ENCODE measurements at places on chromosomes 12 and 14.

DNA sequence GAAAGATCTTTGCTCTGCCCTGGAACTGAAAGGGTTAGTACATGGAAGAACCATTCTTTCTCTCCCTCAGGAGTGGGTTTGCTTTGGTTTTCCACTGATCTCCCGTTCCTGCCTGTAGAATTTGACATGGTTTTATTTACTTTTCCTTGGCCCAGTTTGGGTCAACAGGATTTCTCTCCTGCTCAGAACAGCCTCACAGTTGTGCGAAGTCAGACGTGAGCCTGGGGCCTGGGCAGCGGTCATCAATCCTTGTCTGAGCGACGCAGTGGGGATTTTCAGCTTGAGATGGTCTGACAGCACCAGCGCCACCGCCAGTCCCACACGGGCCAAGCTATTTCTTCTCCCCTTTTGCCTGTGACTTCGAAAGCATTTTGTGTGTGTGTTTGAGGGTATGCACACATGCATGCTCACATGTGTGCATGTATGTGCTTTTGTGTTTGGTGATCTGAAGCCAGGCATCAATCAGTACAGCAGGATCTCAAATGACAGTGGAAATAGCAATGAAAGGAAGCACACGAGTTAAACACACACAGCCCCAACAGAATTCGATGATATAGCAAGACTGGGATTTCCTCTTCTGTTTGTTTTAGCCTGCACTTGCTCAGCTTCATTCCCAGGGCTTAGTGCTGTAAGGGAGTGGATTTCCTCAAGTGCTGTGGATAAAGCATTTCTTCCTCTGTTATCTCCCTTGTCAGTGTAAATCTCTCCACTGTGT lies 58.3 kb downstream of the SMOC1 start:
- DNase-seq = no peak

DNA sequence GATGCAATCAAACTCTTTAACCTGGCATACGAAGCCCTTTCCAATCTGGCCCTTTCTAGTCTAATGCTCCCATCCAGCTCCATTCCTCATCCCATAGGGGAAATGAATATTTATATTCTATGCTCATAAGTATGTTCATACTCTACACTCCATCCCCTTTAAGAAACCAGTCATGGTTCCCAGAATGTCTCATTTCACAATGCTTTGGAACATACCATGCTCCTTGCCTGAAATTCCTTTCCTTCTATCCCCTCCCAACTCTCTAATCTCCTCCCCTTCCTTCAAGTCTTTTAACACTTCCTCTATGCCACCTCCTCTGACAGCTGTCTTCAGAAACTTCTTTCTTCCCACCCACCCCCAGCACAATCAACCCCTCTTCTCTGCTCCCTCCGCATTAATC lies 207.0 kb upstream of the CAND1 start:
- no peak for DNase-seq

GRCh38 chr12:58204071-58204470 lies 262.7 kb downstream of the ATP23 start:
- DNase-seq = no peak

DNA sequence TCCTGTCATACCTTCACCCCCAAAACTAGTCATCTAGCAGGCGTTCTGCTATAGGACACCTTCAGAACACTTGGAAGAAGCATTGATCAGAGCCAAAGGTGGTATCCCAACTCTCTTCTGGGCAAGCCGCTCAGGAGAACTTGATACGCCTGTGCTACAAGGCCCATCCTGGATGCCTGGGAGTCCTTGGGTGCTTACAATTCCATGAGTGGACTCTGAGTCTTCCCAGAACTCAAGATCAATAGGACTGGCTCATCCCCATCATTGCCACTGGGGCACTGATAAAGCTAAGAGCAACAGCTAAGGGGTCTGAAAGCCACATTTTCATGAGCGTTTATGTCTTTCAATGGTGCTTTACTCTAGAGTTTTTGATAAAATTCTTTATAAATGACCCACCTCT lies 1.9 kb downstream of the SPTB start:
- no peak for DNase-seq

- DNase-seq = no peak
Measured at GRCh38 chr14:20836668-20837338, 34.2 kb upstream of the RNASE1 start.

DNA sequence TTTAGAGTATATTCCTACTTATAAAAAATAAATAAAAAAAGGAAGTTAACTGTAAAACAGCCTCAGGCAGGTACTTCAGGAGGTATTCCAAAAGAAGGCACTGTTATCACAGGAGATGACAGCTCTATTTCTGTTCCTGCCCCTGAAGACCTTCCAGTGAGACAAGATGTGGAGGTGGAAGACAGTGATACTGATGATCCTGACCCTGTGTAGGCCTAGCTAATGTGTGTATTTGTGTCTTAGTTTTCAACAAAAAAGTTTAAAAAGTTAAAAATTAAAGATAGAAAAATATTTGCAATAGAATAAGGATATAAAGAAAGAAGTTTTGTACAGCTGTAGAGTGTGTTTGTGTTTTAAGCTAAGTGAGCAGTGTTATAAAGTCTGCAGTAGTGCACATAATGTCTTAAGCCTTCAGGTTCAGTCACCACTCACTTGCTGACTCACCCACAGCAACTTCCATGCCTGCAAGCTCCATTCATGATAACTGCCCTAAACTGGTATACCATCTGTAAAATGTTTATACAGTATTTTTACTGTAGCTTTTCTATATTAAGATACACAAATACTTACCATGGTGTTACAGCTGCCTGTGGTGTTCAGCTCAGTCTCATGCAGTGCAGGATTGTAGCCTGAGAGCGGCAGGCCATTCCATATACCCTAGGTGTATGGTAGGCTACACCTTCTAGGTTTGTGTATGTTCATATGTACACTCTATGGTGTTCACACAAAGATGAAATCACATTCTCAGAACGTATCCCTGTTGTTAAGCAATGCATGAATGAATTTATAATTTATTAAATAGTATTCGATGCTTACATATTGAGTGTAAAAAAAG lies 121.1 kb downstream of the ANO6 start:
- no peak for DNase-seq

DNA sequence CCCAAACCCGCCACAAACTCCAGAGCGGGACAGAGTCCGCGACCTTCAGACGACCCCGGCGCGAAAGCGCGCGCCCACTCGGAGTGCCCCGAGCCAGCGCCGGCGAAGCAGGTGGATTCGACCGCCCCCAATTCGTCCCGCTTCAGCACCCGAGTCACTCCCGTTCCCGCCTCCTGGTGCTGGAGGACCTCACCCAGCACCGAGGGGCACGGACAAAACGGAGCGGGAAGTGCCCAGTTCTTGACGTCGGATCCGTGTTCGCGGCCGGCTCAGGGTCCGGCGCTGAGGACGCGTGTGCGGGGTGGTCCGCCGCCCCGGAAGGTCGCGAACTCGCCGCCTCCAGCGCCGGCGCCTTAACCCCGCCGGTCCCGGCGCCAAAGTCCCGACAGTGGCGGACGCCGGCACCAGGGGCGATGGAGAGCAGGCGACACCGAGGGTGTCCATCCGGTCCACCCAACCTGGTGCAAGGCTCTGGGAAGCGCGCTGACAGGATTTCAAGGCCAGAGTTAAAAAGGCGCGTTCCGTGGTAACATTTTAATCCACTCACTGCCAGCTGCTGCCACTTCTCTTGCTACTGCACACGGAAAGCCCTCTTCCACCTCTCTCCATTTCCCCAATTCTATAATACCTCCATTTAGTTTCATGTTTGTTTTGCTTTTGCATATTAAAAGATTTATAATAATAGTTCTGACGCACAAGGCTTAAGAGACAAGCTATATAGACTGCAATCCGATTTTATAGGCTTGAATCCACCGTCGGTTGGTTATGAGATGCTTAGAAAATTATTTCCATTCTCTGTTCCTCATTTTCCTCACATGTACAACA lies 240.0 kb upstream of the CPNE8 start:
- DNase-seq = no peak

DNA sequence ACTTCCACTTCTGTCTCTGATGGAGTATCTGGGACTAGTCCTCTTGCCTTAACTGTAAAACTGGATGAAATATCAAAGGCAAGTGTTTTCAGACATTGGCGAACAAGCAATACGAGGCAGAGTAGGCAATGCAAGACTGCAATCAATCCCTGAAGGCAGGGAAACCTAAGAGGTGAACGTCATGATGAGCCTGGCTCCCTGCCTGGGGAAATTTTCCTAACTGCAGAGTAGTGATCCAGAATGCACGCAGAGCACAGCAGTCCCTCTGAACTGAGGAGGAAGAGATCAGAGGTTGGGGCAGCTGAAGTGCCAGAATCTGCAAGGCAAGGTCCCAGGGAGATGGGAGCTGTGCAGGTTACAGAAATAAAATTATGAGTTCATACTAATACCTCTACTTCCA lies 18.5 kb downstream of the BHLHE41 start:
- no peak for DNase-seq

DNA sequence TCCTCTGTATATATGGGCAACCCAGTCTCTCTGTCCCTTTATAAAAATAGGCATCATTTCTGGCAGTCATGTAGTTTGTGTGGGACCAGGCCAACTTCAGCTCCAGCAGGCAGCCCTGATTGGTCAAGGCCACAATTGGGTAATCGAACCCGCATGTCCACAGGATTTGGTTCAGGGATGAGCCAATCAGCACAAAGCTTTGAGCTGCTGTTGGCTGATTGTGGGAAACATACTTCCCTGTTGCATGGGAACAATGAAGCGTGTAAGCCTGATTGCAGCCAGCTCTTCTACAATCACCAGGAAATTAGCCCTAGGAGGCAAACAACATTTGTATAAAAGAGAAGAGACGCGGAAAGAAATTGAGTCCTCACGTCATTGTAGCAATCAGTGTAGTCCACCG lies 328.6 kb downstream of the PCNX1 start:
- peak; percentile 65 for DNase-seq

GRCh38 chr12:53097564-53098353 lies at the start of gene IGFBP6:
Gene IGFBP6, plus strand, starts transcription at chr12:53097667. Its CDS starts 51 bp downstream, at chr12:53097718.
- no peak for DNase-seq

DNA sequence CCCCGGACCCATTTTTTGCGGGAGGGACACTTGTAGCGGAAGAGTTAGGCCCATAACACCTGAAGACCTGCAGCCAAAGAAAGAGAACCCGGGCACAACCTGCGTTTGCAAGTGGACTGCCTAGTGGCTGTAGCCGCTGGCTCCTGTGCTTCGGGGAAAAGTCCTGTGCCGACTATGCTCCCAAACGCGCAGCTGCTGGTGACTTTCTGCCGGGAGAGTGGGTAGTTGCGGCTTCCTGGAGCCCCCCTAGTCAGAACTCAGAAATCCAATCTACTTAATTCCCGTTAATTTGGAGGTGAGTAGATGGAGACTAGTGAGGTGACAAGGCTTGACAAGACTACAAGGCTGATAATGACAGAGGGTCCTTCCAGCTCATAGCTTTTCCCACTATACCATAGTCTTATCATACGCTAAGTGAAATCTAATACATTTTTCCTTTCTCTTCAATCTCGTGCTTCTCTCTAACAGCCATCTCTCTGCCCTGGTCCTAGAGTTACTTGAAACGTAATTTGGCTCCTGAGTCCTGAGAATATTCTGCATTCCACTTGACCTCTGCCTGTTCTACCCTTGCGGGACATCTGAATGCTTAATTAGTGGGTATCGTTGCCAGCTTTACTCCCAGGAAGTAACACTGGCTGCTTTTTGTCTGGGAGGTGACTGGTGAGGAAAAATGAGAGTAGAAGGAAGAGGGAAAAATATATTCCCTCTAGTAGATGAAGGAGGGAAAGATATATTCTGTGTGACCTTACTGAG lies 556 bp downstream of the MTHFD1 start:
- no peak for DNase-seq

- DNase-seq = no peak
Measured at GRCh38 chr12:111340231-111340630, 28.7 kb downstream of the PHETA1 start.

GRCh38 chr14:54362089-54362504 lies 34.7 kb upstream of the CDKN3 start:
- DNase-seq = no peak

Measured in SK-N-MC (cell line).